ENCODE measurements at places on chromosomes 3 and 15.

DNA sequence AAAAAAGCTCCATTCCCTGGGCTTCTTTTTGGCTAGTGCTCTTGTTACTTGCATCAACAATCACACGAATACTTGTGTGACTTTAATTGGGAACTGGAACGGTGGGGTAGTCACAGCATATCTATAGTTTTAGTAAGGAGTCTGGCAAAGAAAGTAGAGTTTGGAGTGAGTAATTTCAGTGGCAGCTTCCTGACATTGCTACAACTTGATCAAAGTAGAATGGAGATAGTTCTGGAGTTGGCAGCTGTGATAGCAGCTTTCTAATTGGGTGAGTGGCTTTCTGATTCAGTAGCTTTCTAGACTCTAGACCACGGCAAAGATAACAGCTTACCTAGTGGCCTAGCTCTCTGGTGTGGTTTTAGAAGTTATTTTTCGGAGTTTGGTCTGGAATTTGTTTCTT lies 475.0 kb downstream of the TUSC7 start:
- no peak for DNase-seq

DNA sequence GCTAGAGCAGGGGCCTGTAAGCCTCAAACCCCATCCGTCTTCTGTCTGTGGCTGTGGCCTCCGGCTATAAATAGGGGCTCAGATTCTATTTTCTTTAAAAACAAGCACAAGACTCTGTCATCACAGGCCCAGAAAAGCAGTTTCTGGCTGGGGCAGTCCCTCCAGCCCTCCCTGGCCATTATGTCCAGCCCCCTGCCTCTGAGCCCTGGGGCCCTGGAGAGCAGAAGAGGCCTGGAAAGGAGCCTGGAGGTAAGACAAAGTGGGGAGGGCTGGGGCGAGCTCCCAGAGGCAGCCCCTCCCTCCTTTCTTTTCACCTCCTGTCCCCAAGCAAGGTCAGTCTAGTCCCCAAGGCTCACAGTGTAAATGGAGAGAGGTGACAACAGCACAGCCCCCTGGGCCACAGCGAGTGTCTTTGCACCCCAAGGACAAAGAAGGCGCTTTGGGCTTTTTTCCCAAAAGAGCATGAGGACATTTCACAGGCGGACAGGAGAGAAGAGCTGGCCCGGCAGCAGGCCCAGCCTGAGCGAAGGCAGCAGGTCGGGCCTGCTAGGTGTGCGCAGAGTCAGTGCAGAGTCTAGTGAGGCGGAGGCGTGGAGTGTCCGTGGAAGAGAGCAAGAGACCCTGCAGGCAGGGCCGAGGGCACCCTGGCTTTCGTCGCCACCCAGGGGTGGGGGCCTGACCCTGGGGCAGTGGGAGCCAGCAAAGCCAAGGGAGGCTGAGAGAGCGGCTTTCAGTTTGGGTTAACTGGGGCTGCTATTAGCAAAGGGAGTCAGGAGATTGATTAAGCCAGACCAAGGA lies 188.3 kb downstream of the TBC1D2B start:
- no peak for DNase-seq

DNA sequence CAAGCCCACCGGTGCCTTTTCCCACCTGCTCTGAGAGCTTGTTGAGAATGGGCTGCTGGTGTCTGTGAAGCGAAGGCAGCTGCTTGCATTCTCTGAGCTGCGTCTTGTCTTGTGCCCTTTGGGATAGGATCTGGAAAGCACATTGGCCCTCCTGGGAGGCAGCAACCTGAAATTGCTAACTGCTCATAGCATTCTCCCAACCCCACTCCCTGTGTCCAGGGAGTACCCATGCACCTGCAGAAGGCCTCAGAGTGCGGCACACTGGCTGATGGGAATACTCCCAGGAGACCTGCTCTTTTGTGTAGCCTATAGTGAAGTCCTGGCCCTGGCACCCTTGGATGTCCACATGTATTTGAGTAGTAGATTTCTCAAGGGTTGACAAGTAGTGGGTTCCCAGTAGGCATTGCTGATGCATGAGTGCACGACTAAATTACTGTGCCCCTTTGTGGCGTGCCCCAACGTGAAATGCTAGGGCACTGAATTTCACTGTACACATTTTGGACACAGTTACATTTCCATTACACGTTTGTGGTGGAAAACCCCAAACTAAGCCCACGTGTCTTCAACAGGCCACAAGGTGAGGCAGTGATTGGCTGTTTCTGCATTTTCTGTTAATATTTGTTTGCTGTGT lies 3.7 kb downstream of the EPHB1 start:
- no peak for DNase-seq

- DNase-seq, result no peak
Measured at GRCh38 chr15:78768096-78768495, 43.2 kb downstream of the ADAMTS7 start.

DNA sequence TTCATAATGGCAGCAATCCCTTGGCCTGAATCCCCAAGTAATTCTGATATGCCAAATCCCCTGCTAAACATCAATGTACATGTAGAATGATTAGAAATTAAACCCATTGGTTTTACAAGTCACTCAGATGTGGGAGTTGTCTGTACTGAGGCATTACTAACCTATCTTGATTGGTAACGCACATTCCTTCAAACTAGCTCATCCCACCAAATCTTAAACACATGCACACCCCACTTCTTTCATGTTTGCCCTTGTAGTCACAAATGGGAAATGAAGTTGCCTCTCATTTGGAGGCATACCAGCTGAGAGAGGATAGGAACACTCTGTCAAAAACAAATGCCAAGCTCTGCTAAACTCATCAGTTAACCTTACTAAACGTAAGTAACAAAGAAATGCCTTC lies 29.1 kb upstream of the MAN2C1 start:
- DNase-seq, result no peak

- no peak for DNase-seq
Measured at GRCh38 chr3:150972366-150973071, at the start of gene CLRN1. Gene CLRN1, minus strand, starts transcription at chr3:150972727. Its CDS starts 19 bp downstream, at chr3:150972708.

DNA sequence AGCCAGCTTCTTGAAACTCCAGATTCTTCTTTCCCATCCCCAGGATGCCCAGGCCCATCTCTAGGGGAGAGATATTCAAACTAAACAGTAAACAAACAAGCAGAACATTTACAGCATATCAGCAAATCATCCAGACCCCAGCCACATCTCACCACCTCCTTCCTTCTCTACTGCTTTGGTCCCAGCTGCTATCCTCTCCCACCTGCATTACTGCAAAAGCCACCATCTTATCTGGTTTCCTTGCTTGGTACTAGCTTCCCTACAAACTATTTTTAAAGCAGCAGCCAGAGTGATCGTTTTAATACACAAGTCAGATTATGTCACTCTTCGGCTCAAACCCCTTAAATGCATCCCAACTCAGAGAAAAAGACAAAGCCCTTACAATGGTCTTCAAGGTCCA lies 4.8 kb downstream of the LYSMD2 start:
- DNase-seq, result no peak

DNA sequence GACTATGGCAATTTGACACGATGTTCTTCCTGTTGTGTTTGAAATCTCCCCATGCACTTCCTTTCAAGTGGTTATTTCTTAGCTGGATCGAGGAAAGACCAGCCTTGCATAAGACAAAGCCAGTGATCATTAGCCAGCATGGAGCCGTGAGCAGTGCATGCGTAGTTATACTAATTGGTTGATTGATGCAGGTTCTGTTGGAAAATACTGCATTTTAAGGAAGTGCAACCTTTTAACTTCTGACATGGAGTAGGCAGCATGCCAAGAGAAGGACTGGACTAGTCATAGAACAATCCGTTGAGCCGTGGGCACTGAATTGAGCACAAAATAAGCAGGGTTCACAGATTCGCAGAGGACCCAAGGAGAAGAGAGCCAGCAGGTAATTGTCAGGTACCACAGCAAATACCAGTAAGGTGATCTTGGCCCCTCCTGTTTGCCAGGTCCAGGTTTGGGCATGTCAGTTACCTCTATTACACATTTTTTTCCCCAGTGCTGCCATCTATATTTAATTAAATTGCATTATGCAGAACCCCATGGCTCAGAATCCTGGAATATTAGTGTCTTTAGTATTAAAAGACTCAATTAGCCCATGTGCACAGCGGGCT lies 29.0 kb upstream of the BCL6 start:
- DNase-seq, result peak; percentile 60

DNA sequence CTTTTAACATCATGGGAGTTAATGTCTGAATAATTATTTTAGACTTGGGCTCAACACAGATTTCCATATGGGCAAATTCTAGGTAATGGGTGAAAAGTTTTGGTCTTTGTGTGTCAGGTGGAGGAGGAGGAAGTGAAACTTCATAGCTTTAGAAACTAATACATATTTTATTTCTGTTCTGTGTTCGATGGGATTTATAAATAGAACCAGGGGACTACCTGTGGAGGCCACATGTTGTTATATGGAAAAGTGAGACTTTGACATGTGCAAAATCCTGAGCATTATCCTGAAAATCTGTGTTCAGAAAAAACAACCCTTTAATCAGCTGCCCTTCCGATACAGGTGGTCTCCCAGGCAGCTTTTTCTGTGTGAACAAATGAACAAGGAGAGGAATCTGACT lies 209.5 kb downstream of the SOX2 start:
- DNase-seq, result no peak

GRCh38 chr15:81275711-81276392 lies 48.1 kb downstream of the STARD5 start:
- no peak for DNase-seq

DNA sequence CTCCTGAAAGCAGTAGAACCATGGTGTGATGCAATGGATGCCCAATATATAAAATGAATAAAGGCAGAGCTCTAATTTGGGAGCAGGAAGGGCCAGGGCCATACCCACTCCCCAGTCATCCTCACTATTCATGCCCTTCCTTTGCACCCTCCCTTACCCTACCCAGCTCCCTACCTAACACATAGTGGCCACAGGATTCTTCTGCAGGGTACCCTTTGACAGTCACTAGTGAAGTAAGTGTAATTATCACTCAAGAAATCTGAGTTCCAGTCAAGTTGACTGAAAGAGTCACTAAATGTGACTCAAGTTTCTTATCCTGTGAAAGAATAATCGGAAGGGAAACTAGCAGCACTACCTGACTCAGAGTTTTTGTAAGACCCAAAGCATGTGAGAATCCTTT lies 69.2 kb downstream of the RASA2 start:
- DNase-seq, result no peak

GRCh38 chr3:116552246-116552645 lies 107.0 kb upstream of the LSAMP start:
- DNase-seq, result no peak

- no peak for DNase-seq
Measured at GRCh38 chr15:33311312-33311971, 675 bp downstream of the RYR3 start.

All from CD4-positive, alpha-beta T cell treated with Interferon gamma for 1 hour (primary cell).